ENCODE measurements at places on chromosomes 16 and 17.

DNA sequence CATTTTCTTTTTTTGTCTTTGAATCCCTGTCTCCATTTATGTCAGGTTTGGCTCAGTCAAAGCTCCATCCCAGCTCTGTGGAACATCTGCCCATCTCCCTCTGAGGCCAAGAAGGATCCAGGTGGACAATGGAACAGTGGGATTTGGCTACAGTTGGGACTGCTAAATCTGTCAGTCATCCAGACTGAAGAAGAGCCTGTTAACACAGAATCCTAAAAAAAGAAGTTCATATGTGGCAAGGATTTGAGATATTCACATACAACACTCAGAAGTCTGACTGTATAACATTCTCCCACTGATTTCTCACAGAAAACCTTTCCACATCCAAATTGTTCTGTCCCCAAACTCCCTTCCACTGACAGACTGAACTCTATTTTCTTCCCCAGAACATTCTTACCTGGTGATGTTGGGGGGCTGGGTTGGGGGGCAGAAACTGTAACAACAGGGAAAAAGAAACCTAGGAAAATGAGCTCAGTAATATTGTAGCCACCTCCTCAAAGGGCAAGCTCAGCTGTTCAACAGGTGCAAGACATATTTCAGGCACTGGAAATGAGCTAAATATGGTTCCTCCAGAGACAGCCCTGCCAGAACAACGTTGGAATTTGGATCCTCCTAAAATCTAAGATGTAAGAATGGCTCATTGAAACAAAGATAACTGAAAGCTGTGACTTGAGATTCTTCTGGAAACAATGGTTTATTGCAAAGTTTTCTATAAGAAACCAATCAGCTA lies 301.5 kb upstream of the CDH5 start:
- DNase-seq: no peak

DNA sequence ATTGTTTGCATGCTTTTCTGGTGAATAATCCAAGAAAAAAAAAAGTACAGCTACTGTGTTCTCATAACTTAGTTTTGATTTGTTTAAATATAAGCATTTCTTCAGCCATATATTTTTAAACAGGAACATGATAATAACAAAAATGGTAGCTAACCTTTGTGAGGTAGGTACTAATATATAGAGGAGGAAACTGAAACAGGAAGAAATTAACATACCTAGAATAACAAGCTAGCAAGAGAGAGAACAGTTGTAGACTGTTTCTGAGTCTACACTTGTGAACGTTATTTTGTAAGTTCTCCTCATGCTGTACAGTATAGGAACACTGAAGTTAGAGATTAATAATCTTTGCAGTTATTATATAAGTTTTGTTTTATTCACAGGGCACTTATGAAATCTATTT lies 49.3 kb downstream of the NSRP1 start:
- no peak for DNase-seq

DNA sequence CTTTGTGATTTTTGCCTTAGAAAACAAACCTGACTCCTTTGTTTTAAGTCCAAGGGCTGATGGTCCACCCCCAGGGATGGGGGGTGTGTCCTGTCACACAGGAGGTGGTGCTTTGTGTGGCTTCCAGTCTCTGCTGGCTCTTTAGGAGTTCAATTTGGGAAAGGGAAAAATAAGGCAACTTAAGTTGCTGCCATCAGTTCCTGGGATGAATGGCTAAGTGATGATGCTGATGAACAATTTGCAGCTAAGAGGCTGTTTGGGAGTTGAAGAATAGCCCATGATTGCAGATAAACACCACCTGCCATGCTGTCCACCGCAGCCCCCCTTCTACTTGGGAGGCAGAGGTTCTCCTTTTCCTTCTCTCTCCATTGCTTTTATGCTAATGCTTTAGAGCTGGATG lies 40.2 kb downstream of the ARL4D start:
- DNase-seq: no peak

- no peak for DNase-seq
These were observed 67.5 kb downstream of the IQCK start for GRCh38 chr16:19785512-19786130.

GRCh38 chr17:6000426-6000825 lies 69.8 kb upstream of the WSCD1 start:
- no peak for DNase-seq

- no peak for DNase-seq
These were observed 1.5 kb upstream of the SREBF1 start for GRCh38 chr17:17837966-17838962.

GRCh38 chr16:54288030-54288834 lies 1.6 kb upstream of the IRX3 start:
- no peak for DNase-seq

DNA sequence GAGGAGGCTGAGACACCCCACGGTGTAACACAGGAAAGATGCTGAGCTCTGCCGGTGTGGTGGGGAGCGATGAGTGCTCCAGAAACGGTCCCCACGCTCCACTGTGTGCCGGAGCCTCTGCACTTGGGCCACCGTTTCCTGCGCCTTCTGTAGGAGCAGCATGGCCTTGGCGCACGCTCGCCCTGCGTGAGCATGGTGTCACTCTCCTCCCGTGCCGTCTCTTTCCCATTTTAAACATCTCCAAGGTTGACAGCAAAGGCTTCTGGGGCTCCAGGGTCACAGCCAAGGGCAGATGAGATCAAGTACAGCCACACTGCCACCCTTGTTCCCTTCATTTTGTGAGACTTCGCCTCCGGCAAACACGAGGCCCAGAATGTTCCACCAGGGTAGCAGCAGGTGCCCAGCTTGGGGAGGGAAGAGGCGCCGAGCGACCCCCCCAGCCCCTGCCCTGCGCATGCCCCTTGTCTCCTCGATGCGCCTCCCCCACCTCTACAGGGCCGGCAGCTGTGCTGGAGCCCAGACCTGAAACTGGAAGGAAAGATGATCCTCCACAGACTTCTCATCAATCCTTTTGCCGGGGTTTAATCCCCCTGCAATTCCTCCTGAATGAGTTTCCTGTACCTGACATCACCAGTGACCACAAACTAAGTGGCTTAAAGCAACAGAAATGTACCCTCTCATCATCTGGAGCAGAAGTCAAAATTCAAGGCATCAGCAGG lies 19.9 kb upstream of the OSGIN1 start:
- DNase-seq: no peak

DNA sequence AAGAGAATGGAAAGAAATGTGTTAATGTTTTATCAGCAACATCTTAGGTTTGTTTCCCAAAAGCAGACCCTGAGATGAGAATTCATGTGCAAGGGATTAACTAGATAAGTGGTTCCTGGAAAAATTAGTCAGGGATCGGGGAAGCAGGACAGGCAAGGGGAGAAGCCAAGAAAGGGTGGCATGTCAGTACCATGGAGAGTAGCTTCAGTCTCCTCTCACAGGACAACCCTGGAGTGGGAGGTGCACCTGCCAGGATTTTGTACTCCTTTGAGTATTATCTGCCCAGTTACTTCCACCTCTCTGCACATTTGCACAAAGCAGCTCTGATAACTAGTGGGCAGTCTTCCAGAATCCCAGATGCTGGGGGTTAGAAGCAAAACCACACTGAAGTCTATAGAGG lies 117.0 kb downstream of the RGS9 start:
- DNase-seq: no peak

DNA sequence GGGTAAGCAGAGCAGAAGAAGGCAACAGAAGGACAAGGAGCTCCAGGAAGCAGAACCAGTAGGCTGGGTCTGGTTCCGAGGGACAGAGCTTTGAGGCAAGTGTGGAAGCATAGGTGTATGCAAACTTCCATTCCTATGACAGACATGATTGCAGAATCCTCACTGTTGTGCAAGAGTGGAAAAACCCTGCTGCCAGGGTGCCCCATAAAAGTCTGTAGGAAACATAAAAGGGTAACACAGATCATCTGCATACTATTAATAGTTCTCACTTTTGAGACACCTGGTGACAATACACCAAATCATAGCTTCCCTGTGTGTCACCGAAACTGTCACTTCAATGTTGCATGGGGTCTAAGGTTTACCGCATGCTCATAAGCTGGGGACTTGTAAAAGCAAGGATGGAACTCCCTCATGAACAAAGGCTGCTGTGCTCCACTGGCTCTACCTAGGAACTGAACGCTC lies 39.7 kb downstream of the ARHGAP17 start:
- DNase-seq: no peak

GRCh38 chr16:85422196-85422631 lies 190.9 kb upstream of the GSE1 start:
- DNase-seq: no peak

- DNase-seq: no peak
These were observed 227.3 kb upstream of the RPL38 start for GRCh38 chr17:73976147-73976546.
